ENCODE measurements at places on chromosomes 7 and 10.

DNA sequence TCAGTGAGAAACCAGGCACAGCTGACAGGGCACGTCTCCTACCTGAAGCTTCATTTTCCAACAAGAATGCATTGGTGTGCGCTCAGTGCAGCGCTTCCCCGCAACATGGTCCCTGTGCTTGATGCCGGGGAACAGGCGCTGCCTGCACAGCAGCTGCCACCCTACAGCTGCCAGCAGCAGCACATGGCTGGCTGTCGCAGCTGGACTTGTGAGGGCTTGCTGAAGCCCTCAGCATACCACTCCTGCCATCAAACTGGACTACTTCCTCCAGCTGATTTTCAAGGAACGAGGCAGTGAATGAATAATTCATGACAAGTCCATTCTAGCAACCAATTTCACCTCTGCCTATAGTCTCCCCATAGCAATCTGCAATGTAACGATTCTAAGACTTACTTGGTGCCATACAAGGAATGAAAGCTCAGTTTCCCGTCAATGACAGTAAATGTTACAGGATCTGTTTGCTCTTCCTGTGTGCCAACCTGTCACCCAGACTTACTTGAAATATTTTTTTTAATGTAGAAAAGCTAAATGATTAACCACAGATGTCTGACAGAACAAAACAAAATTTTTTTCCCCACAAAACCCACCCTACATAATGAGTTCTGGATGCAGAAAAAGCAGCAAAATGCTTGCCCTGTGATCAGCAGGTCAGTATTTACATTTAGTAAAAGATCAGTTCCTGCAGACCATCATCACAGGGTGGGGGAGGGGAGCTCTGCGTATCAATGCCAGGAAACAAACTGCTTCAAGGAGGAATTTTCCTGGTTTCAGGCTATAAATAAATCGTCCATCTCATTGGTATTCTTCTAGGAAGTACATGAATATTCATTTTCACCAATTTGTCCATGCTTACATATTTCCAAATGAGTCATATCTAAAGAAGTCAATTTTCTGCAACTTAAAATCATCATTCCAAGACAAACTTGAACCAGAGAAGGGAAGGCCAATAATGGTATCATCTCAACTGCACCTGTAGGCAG lies 140.6 kb downstream of the ALOX5 start:
- DNase-seq = no peak

GRCh38 chr7:55502858-55503440 lies 69.4 kb downstream of the VOPP1 start:
- no peak for DNase-seq

DNA sequence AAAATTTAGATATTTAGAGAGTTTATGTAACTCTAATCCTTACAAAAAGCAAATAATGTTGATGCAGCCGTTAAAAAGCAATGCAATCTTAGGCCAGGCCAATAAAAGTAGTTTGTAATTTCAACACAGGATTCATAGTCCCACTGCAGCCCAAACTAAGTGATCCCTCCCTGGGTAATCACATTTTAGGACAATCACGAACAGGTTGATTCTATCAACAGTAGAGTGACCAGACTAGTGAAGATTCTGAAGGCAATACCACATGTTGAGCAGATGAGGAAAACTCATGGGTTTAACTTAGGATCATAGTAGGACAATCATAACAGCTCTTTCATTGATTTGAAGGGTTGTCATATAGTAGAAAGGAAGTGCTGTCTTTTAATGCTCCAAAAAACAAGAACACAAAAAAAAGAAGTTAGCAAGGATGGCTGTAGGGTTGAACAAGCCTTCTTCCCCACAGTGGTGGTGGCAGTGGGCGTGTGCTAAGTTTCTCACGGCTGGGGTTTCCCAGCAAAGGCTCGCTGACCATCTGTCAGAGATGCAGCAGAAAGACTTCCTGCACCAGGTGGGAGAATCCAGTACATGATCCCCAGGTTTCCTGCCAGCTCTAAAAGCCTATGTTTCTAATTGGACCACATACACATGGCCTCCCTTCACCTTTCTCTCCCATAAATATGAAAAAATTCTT lies 212.2 kb downstream of the CHRM2 start:
- DNase-seq = no peak

- DNase-seq = peak; percentile 65
These were observed 15.3 kb upstream of the TRA2A start for GRCh38 chr7:23546897-23547572.

DNA sequence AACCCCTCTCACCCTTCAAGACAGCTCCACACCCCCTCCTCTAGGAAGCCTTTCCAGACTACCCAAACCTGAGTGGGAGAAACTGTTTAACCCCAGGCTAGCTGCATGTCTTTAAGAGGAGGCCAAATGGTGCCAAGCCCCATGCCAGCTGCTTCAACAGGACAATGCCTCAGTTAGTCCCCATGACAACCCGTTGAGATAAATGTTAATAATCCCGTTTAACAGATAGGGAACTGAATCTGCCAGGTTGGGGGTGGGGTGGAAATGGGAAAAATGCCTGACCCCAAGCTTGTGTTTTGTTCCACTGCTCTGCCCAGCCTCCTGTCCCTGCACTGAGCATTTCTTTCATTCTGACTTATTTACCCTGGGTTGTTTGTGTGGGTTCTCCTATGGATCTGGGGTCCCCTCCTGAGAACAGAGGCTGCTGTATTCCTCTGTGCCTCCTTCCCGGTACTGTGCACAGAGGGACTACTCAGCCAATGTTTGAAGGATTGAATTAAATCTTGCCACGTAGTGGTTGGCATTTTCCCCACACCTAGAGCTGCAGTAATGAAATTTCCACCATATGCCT lies 452.6 kb upstream of the ZMIZ1 start:
- DNase-seq = no peak

- DNase-seq = no peak
These were observed 148.6 kb upstream of the SVIL start for GRCh38 chr10:29783201-29783947.

DNA sequence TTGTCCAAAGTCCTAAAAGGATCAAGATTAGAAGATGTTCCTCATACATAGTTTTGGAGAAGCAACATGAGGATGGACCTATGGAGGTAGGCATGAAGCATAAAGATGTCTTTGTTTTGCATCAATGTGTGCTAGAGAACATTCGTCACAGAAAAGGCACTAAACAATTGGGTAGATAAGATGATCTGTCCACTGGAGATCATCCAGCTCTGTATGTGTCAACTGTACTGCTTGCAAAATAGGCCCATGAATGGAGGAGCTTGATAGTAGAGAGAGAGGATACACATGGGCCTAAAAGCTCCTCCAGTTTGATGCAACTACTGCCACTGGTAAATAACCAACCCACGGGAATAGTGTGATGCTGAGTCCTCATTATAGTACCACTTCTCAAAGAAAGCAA lies 286.4 kb upstream of the HGF start:
- DNase-seq = no peak

DNA sequence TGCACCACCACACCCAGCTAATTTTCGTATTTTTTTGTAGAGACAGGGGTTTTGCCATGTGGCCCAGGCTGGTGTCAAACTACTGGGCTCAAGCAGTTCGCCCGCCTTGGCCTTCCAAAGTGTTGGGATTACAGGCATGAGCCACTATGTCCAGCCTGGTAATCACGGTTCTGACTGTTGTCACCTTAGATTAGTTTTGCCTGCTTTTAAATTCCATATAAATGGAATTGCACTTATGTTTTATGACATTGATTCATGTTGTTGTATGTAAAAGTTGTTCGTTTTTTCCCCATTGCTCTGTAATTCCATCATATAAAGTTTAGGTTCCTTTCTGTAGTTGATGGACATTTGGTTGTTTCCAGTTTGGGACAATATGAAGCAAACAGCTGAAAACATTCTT lies 106.0 kb downstream of the CAMK1D start:
- DNase-seq = no peak

GRCh38 chr7:156832195-156832877 lies 60.6 kb downstream of the LMBR1 start:
- DNase-seq = no peak

GRCh38 chr7:99398891-99399445 lies 9.4 kb downstream of the PDAP1 start:
- no peak for DNase-seq

DNA sequence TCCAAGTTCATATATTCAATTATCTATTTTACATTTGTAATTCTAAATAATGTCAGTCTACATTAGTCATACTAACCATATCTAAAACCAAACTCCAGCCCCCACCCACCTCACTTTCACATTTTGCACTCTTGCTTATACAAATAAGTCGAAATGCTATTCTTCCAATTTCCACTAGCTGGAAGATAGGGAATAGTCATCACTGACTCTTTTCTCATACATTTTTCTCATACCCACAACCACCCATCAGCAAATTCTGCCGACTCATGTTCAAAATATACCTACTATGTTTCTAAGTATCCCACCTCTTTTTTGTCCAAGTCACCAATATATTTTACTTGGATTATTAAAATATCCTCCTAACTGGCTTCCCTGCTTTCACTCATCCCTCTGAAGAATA lies 93.2 kb upstream of the DGKB start:
- no peak for DNase-seq

DNA sequence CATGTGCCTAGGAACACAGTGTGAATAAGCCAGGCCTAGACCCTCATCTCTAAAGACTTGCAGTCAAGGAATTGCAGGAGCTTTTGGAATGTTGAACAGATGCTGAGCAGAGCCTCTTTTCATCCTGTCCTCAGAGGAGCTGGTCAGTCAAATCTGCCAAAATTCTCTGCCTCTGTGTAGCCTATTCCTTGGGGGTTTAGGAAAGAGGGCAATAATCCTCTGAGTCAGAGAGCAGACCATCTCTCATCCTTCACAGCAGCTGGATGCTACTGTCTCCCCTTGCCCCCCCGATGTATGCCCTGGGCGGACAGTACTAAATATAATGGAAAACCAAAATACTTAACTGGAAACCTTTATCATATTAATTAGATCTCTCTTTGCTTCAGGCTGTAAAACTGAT lies 52.6 kb downstream of the BICC1 start:
- no peak for DNase-seq

DNA sequence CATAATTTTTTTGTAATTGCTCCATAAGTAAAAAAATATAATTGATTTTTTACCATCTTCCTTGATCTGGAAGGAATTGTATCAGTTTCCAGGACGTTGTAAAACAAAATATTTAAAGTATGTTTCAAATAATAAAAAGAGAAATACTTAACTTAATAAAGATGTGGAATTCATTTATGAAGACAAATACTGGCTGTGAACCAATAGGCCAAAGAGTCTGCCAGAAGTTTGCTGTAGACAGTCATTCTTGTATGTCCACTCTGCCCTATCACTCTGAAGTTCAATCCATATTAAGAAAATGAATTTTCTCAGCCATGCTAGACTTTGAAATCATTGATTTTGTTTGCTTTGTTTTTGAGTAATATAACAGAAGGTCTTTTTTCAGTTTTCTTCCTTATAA lies 256.4 kb downstream of the TRIL start:
- DNase-seq = no peak

DNA sequence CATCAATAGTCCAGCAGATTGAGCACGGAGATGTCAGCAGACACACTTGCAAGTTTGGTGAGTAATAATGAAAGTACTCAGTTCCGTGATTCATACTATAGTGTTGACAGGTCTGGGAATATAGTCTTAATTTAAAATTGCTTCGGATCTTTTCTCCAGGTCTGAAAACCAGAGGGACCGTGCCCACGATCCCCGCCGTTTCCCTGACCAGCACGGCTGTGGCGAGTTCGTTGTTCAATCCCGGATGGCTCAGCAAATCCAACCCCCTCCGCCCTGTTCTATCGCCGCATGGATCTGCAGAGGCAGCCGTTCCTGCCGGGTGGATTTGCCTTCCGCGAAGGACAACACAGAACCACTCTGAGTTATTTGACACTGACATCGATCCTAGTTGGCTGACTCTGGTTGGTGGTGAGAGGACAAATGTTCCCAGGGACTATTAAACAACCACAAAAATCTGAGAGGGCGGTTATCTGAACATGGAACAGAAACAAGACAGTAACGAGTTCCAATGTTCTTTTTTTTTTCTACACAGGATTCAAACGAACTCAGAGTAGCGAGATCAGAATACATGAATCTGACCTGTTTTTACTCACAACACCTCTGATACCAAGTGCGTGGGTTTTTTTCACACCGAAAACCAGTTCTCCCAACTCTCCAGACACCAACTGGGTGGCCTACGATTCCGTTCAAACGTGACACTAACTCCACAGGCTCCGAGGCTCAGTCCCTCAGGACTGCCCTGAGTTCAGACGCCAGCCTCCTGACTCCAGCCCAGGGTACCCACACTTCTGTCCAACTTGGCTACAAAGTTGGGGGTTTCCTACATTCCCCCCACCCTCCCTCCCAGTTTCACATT lies 52.7 kb downstream of the RBM17 start:
- DNase-seq = peak; percentile 34

- DNase-seq = no peak
These were observed 311.9 kb upstream of the HGF start for GRCh38 chr7:82081644-82082224.

DNA sequence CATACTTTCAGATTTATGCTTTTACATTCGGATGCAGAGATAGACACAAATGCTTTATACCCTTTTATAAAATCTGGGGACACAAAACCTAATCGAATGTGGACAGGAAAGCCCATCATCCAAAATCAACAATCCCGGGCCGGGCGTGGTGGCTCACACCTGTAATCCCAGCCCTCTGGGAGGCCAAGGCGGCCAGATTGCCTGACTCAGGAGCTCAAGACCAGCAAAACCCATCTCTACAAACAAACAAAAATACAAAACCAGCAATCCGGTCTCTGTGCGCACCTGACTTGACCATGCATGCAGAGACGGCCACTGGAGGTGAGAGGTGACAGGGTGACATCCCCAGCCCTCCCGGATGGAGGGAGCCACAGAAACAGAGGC lies 13.5 kb downstream of the COBL start:
- no peak for DNase-seq

GRCh38 chr7:27788437-27788836 lies 48.5 kb downstream of the TAX1BP1 start:
- no peak for DNase-seq

GRCh38 chr7:25025218-25025671 lies 45.3 kb upstream of the OSBPL3 start:
- no peak for DNase-seq

DNA sequence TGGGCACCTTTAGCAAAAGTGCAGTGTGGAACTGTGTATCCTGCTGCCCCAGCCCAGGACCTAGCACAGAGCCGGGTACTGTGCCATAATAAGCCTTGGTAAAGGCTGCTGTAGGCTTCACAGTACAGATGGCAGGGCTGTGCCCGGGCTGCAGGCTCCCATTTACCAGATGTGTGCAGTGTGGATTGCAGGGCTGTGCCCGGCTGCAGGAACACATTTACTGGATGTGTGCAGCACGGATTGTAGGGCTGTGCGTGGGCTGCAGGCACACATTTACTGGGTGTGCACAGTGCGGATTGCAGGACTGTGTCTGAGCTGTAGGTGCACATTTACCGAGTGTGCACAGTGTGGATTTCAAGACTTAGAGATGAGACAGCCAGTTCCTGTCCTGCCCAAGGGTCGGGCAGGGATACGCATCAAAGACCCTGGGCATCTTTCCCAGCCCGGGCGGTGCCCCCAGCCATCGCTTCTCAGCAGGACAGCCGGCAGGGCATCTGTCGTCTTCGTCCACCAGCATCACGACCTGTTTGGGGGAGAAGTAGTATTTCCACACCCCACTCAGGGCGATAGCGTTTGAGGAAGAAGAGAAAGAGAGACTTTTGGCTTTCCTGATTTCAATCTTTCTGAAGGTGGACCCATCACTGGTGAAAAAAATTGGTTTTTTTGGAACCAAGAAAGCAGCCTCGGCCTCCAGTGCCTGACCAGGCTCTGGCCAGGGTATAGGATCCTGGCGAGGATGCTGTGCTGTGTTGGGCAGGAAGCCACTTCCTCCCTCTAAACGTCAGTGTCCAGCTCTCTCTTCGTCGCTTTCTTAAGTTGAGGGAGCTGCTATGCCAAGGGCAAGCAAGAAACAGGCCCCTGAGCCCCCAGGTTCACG lies 180.8 kb downstream of the CUX1 start:
- DNase-seq = no peak

GRCh38 chr7:50310361-50310760 lies 5.8 kb downstream of the IKZF1 start:
- no peak for DNase-seq

All from stimulated activated CD4-positive, alpha-beta T cell treated with anti-CD3 and anti-CD28 coated beads, Interleukin-4, amount 100 ng/mL, for 1 hour (primary cell).